ENCODE measurements at places on chromosomes 3 and 15.

DNA sequence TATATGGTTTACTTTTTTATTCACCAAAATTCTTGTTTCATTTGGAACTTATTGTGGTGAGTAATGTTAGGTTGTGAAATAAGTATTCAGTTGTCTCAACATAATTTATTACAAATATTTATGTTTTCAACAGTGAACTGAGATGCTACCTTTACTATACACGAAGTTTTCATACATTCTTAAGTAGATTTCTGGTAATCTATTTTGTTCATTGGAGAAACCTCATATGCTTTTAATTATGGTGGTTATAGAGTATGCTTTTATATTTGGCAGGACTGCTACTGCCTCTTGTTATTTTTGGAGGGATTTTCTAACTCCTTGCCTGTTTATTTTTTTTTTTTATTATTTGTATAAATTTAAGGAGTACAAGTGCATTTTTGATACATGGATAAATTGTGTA lies 253.1 kb downstream of the NLGN1 start:
- no peak for DNase-seq

DNA sequence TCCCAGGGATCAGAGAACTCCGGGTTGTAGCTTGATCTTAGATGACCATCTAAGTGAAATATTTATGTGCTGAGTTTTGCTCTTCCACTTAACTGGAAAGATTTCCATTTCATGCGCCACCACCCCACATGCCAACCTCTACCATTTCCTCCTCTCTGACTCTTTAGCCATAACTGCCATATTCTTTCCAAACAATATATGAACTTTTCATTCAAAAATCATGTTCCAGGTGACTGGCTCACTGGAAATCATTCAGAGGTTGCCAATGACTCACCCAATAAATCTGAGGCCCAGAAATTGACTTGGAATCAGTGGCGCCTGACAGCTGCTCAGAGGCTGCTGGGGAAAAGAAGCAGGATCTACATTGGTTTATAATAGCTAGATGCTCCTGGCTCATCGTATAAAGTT lies 31.6 kb upstream of the FAM174B start:
- DNase-seq = no peak

DNA sequence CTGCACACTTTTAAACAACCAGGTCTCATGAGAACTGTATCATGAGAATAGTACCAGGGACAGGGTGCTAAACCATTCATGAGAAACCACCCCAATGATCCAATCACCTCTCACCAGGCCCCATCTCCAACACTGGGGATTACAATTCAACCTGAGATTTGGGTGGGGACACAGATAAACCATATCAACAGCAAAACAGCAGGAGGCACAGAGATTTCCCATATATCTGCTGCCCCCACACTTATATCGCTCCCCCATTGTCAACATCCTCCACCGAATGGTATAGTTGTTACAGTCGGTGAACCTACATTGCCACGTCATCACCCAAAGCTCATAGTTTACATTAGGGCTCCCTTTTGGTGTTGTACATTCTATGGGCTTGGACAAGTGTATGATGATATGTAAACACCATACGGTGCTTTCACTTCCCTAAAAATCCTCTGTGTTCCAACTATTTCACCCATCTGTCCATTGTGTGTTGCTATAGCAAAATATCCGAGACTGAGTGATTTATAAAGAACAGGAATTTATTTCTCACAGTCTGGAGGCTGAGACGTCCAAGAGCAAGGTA lies 224.8 kb downstream of the FAM43A start:
- DNase-seq = no peak

GRCh38 chr3:179438841-179439240 lies 12.4 kb downstream of the GNB4 start:
- peak; percentile 57 for DNase-seq

DNA sequence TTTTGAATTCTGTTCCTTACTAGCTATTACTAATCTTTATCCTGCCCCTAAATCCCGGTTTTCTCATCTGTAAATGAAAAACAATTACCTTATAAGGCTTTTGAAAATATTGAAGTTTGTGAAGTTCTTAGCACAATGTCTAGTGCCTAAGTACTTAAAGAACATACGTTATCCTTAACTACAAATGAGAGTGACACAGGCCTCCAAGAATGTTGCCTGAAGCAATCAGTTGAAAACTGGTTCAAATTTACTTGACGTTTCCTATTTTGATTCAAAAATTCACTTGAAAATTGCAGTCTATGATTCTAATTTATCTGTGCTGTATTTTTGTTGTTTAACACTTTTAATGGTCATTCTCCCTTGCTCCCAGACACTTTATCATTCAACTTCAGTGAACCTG lies 3.2 kb downstream of the SENP7 start:
- no peak for DNase-seq

DNA sequence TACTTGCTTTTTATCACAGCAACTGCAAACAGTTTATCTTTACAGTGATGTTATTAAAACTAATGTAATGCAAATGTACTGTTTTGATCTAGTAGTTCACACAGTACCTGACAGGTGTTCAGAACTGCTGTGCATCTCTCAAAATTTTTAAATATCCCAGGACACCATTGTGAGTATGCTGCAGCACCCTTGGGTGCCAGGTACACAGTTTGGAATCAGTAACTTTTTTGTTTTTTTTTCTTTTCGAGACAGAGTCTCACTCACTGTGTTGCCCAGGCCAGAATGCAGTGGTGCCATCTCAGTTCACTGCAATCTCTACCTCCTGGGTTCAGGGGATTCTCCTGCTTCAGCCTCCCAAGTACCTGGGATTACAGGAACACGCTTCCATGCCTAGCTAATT lies 3.0 kb downstream of the KNL1 start:
- no peak for DNase-seq

DNA sequence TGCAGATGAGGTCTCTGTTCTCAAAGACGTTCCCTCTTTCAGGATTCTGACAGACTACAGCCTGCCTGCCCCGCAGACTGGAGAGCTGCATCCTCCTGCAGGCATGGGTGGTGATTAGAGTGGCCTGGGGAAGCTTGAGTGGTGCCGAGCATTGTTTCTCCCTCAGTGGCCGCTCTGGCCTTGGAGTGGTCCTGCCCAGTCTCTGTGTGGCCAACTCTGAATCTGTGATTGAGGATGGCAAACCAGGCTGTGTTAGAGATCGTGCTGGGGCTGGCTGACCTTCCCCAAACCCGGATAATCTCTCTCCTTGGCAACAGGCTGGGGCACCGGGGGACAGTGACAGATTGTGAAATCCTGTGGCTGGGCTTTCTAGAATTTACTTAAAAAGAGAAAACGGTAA lies 11.0 kb upstream of the ADCY5 start:
- DNase-seq = no peak

GRCh38 chr15:76185716-76186115 lies 125.6 kb downstream of the ETFA start:
- peak; percentile 59 for DNase-seq

GRCh38 chr3:117540597-117540996 lies 831.0 kb downstream of the TUSC7 start:
- DNase-seq = no peak

DNA sequence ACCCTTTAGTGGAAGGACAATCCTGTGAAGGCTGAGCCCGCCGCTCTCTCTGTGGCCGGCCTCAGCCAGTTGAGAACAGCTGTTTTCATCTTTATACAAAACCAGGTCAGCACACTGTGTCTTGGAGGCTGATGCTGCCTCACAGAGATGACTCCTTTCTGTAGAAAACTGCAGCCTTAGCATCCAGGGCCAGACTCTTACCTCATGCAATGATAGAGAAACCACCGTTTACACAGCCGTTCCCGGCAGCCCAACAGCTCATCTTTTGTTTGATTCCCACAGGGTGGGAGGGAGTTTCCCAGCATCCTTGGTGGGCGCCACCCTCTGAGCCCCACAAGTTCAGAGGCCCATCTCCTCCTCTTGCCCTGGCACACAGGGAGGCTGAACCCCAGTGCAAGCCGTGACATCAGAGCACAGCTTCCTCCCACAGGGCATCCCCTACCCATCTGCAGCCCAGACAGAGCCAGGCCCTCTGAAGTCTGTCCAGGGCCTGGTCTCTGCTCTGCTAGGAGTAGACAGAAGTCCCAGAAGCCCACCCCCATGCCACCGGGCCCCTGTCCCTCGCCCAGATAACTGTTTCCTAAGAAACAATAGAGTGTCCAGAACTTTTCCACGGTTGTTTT lies 105.0 kb downstream of the LRRK1 start:
- DNase-seq = no peak

- DNase-seq = no peak
These were observed 36.5 kb downstream of the GRIP2 start for GRCh38 chr3:14503706-14504065.

- no peak for DNase-seq
These were observed 9.3 kb upstream of the ST8SIA2 start for GRCh38 chr15:92384381-92384780.

DNA sequence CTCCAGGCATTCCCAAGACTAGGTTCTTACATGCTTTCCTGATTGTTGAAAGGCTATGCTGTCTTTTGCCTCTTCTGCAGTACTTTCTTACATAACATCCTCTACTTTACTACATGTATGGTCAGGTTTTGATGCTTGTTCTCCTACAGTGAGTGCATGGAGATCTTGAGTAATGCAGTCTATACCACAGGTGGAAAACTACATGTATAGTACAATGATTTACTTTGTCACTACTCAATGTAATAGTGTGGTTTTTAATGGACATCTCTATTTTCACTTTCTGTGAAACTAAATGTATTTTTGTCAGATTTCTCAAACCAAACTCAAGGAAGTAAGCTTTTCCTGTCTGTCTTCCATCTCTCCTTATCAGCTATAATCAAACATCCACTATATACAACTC lies 657.0 kb downstream of the TUSC7 start:
- DNase-seq = no peak

GRCh38 chr15:98717371-98717770 lies 69.0 kb downstream of the IGF1R start:
- no peak for DNase-seq

GRCh38 chr3:52324676-52325075 lies 8.6 kb downstream of the DNAH1 start:
- DNase-seq = no peak

GRCh38 chr15:51312166-51313073 lies 26.0 kb downstream of the CYP19A1 start:
- DNase-seq = no peak

Measured in germinal center (tissue), 1 donor.